ENCODE measurements at places on chromosomes 11 and 22. TPM values are rescaled to one million over a fixed set of nuclear protein-coding genes. Genes with fewer than 3 reads are reported as not detected.
A peak's percentile ranks its signal among the peaks of the same experiment; 100 is the strongest.

DNA sequence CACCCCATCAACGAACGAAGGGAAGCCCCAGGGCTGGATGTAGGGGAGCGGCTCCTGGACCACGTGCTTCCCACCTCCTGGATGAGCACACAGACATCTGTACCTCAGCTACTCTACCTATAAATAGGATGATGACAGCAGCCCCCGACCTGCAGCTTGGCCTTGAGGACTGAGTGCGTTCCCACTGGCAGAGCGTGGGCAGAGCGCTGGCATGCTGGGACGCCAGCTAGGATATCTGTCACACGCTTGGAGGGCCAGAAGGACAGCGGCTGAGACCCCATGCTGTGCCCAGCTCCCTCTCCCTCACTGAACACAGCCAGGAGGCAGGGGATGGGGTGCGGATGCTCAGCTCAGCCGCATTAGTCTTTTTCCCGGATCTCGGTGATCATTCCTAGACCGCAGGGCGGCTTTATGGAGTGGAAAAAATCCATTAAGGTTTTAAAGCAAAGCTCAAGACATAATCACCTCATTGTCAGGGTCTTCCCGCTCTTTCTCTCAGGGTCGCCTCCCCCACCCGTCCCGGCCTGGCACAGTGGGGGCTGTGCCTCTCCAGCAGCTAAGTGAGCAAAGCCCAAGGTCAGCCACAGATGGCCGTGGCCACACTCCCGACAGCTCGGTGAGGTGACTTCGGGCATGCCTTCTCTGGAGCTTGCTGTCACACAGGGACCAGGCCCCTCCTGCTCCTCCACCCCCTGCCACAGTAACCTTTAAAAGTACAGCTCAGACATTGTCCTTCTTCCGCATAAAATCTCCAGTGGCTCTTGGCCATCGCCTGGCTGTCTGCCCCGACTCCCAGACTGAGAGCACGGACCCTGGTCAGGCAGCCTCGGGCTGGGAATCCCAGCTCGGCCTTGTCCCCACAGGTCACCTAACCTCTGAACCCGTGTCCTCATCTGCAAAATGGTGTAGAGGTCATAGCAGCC lies 69.6 kb upstream of the SHISAL1 start:
- no peak for DNase-seq

DNA sequence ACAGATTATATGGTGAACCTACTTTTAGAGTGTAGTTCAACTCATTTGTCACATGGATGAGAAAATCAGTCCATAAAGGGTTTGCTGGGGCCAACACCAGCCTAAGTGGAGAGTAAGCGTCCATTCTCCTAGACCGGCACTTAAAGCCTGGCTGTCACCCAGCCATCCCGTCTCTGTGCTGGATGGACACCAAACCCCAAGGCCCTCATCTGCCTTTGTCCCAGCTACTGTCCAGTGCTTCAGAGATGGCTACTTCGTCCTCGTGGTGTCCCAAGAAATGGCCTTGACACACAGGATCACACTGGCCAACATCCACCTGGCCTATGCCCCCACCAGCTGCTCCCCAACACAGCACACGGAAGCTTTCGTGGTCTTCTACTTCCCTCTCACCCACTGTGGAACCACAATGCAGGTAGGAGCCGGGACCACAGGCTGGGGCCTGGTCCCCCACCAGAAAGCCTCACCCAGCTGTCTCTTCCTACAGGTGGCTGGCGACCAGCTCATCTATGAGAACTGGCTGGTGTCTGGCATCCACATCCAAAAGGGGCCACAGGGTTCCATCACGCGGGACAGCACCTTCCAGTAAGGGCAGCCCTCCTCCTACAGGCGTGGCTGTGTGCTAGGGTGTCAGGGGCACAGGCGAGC lies 3.5 kb downstream of the ZP1 start:
- DNase-seq: no peak

The NCF4 gene
- 0.54 TPM for polyA plus RNA-seq

The BAIAP2L2 gene
- 8.2 TPM for polyA plus RNA-seq

DNA sequence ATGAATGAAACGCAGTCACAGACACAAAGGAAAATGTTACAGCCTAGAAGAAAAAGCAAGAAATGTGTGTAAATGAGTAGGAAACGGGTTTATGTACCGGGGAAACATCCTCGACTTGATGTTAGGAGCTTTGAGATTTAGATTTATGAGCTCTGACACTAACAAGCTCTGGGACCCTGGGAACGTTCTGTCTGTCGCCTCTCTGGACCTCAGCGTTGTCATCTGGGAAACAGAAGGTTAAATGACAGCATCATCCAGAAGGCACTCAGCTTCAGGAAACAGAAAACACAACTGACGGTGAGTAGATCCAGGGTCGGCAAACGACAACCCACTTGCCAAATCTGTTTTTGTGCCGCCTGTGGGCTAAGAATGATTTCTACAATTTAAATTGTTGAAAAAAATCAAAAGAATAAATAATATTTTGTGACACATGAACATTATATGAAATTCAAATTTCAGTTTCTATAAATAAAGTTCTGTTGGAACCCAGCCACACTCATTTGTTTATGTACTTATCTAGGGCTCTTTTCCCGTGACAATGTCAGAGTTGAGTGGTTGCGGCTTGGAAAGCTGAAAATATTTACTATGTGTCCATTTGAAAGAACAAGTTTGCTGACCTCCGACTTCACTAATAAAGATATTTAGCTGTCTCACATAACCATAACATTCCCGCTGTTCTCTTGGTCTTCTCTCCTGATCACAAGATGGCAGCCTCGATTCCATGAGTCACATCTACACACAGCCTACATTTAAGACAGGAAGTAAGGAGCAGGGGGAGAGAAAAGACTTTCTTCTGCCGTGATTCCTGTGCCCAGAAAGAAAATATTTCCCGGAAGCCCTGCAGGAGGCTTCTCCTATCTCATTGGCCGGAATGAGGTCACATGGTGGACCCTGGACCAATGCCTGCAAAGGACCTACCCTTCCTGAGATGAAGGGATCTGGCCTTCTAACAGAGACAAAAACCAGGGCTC lies 47.1 kb upstream of the SYT13 start:
- DNase-seq: peak; percentile 47

GRCh38 chr11:19781351-19781750 lies 68.7 kb downstream of the NAV2 start:
- no peak for DNase-seq

The UBXN1 gene
- polyA plus RNA-seq: 73.2 TPM

- no peak for DNase-seq
Observed at GRCh38 chr22:36924151-36924698, 10.8 kb downstream of the CSF2RB start.

- DNase-seq: no peak
Observed at GRCh38 chr11:67060111-67060522, 3.5 kb downstream of the RHOD start.

Data from hepatocyte (in vitro differentiated cells).